Activated T-helper 1 cell treated with Interleukin-2 at 50 U/mL for 16 hours (primary cell): ENCODE measurements at places on chromosomes 2 and 18.

- no peak for DNase-seq
Observed at GRCh38 chr18:36127836-36128529, 1.2 kb downstream of the SLC39A6 start.

DNA sequence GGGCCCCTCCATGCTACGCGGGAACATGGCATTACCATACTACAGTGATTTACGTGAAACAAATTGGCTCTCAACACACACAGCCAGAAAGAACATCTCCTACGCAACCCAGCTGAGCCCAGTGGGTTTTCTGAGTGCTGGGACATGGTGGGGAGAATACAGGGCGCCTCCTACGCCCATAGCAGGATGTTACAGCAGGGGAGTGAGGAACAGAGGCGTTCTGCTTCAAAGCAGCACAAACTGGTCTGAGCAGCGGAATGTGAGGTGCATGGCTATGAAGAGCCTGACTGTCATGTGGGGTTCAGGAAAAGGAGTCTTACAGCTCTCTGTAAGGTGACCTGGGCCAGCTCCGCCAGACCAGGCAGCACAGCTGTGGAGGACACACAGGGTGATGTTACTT, 108.6 kb upstream of the REV1 start:
- DNase-seq, result no peak

DNA sequence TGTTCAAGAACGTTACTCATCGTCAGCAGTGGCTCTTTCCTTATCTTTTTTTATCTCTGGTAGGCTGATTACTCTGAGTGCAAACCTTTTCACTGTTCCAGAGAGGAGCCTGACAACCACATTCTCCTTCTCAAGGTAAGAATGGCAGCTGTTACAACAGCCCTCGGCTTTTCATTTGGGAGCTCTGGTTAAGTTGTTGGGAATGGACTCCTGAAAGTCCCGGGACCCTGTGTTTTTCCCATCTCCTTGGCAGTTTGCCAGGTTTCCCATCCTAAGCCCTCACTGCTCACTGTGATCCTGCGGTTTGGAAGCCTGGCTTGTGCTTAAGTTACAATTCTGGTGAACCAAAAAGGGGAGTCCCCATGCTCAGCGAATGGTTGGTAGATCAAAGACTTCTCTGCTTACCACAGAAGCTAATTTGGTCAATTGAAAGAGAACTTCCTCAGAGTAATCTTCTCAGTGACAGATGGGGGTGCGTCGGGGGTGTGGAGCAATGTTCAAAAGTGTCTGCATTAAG, 122.3 kb downstream of the LYPD6B start:
- no peak for DNase-seq

- no peak for DNase-seq
Observed at GRCh38 chr2:56448403-56449001, 264.7 kb downstream of the CCDC85A start.

- DNase-seq, result no peak
Observed at GRCh38 chr2:79622508-79622907, 109.7 kb downstream of the CTNNA2 start.

DNA sequence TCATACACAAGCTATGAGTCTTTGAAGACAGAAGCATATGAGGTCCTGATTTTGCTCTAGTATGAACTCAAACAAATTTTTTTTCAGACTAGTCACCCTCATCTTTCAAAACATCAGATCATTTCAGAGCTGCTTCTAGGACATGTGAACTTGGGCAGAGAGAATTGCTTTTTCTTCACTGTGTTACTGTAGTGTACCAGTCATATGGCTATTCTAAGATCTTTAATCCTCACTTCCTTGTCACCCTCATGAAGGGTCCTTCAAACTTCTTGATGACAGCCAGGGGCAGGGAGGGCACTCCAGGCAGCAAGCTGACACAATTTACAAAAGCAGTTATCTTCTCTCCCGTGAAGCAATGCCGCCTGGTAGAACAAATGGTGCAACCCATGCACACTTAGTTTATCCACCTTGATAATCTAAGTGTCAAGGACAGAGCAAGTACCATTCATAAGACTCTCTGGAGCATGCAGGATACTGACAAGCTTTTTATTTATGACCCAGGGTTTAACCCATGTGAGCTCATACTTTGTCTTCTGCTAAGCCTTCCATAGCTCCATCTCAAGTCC, 200.6 kb downstream of the DPP10 start:
- no peak for DNase-seq

DNA sequence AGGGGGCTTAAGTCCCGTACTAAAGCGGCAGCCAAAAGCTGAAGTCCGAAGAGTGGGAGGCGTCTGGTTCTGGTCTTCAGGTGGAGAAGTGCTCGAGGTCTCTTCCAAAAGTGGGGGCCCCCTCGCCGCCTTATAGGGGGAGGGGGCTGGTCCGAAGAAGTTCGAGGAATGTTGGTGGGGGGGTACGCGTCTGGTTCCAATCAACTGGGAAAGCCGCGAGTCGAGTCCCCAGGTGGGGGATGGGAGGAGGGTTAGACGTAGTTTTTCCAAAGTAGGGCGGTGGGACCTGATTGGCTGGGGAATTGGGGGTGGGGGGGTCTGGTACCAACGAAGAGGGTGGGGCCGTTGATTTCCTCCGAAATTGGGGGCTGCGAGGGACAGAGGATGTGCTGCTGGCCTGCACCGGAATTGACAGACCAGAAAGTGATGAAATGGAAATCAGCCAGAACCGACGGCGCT, 594 bp downstream of the ITM2C start:
- no peak for DNase-seq

DNA sequence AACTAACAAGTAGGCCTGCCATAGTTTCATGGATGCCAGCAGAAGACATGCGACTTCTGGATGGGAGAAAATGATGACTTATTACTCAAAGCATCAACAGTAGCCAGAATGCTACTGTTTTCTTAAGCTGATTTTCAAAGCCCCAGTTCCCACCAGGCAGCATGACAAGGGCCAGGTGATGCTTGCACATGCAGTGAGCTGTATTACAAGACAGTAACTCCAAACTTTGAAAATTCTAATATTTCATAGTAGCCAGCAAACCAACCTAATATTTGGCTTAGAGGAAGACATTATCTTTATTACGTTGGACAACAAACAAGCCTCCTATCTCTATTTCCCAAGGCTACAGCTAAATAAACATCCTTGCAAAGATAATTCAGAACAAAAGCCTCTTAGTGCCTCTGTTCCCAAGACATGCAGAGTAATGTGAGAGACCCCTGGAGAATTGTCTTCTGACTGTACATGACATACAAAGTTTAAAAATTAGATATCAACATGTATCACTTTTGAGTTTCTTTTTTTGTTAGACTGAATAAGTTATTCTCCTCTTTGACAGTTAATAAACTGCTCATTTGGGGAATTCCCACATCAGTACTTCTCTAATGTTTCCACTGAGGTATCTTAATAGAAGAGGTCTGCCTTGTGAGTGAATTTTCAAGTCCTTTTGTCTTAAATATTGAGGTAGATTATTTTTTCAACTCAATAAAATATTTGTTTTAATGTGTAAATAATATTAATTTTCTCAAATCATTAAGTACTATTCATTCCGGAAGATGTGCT, 367.6 kb upstream of the CWC22 start:
- no peak for DNase-seq

DNA sequence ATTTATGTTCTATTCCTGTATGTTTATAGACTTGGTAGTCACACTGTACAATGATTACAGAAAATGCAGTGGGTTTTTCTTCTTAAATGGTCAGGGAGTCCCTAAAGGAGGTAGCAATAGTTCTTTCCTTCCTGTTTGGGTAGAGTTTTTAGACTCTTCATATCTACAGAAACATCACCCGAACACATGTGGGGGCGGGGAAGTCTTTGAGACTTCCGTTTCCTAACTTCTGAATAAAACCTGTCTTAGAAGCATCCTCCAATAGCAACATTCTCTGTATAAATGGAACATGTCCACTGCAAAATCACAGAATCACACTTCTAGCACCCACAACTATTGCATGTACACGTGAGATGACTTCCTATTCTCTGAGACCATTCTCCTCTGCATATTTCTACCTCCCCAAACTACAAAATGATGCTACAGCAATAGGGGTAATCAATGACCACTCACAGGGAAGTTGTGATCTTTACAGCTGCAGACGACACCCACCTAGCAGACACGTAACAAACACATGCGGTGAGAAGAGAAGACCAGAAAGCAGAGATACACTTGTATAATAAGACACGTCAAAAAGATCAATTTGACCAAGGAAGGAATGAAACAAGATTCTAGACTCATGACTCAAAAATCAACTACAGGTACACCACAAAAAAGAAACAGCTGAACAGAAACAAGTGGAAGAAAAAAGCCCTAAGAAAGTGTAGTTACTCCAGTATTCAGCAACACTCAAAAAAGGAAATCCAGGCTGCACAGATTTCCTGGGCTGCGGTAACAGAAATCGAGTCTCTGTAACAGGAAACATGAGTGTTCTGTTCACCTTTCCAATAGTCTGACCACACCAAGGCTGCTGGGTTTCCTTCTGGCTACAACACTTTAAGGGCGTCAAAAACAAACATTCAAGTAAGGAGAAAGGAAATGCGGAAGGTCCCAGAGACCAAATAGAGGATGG, 120.4 kb downstream of the ZNF516 start:
- no peak for DNase-seq

DNA sequence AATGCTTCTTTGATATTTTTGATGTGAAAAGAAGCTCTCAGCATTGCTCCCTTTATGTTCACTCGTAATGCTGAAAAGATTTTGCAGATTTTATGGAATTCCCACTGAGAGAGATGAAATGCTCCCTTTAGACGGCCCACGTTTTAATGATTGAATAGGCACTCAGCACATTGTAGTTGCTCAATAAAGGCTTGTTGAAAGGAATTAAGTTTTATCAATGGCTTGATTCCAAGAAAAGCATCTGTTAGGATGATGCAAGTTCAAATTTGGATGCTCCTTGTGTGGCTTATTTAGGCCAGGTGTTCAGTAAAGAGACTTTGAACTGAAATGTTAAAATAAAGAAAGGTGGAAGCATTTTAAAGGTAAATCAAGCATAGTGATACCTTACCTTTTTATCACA, 725.1 kb downstream of the EPHA4 start:
- DNase-seq, result no peak

GRCh38 chr2:13284688-13285087, 568.0 kb downstream of the TRIB2 start:
- DNase-seq, result no peak

- no peak for DNase-seq
Observed at GRCh38 chr2:66839551-66840320, 404.8 kb downstream of the MEIS1 start.

- DNase-seq, result no peak
Observed at GRCh38 chr18:55287935-55288868, 299.8 kb downstream of the TCF4 start.

DNA sequence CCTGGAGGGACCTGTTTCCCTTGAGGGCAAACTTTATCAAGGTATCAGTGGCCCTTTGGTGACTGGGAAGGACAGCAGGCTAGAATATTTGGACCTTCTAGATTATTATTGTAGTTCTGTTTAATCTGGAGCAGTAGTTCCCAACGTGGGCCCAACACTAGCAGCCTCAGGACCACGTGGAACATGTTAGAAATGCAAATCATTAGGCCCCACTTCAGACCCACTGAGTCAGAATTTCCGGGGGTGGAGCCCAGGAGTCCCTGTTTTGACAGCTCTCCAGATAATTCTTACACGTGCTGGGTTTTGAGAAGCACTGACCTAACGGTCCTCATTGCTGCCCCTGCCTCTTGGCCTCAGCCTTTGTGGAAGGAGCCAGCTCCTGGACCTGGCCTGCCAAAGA, 25.5 kb upstream of the DYNC2LI1 start:
- DNase-seq, result no peak

DNA sequence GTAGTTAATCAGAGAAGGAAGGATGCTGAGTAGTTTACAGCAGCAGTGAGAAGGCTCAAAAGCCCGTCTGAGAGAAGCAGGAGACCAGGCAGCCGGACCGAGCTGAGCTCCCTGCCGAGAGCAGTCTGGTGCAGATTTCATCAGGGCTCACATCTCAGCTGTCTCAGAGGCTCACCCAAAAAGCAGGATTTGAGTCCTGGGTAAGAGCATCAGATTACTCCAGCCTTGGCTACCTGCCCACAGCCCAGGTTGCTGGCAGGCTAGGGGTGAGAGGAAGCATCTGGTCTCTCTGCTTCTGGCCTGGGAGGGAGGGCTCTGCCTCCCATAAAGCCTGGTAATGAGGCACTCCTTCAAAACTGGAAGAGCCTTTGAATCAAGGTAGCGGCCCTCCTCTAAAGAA, 140.5 kb downstream of the ST6GAL2 start:
- no peak for DNase-seq

- DNase-seq, result no peak
Observed at GRCh38 chr18:77072566-77072965, 60.0 kb downstream of the MBP start.

GRCh38 chr2:240836781-240837467, 16.9 kb upstream of the KIF1A start:
- DNase-seq, result no peak

DNA sequence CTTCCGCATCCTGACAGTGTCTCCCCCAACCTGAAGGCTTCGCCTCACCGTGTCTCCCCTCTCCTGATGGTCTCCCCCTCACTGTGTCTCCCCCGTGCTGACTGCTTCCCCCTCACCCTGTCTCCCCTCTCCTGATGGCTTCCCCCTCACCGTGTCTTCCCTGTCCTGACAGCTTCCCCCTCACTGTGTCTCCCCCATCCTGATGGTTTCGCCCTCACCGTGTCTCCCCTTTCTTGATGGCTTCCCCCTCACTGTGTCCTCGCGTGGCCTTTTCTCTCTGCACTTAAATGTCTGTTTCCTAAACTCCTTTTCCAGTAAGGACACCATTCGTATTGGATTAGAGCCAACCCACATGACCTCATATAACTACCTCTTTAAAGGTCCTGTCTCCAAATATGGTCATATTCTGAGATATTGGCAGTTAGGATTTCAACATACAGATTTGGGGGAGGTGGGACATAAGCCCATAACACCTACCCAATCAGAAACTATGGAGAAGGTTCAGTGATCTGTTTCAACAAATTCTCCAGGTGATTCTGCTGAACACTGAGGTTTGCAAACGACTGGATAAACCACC, 47.9 kb upstream of the RAB27B start:
- no peak for DNase-seq

DNA sequence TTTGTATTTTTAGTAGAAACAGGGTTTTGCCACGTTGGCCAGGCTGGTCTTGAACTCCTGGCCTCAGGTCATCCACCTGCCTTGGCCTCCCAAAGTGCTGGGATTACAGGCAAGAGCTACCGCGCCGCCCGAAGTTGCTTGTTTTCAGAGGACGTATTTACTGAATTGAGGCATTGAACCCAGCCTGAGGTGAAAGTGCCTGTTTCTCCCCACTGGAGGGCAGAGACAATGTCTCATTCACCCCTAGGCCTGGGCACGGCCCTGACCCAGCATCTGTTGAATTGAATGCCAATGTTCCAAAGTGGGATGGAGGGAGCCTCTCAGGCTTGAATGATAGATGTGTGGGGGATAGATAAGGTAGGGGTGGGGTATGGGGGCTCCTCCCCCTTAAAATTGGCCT, 4.5 kb upstream of the TMBIM1 start:
- no peak for DNase-seq

GRCh38 chr2:43803113-43803512, 29.3 kb downstream of the DYNC2LI1 start:
- DNase-seq, result no peak

GRCh38 chr2:128178650-128179460, 87.9 kb downstream of the UGGT1 start:
- DNase-seq, result peak; percentile 5

- DNase-seq, result no peak
Observed at GRCh38 chr2:120722568-120723421, 12.9 kb upstream of the GLI2 start.
